ENCODE measurements at places on chromosomes 3 and 15.

GRCh38 chr15:39014682-39015081, 450.1 kb upstream of the RASGRP1 start:
- no peak for DNase-seq

DNA sequence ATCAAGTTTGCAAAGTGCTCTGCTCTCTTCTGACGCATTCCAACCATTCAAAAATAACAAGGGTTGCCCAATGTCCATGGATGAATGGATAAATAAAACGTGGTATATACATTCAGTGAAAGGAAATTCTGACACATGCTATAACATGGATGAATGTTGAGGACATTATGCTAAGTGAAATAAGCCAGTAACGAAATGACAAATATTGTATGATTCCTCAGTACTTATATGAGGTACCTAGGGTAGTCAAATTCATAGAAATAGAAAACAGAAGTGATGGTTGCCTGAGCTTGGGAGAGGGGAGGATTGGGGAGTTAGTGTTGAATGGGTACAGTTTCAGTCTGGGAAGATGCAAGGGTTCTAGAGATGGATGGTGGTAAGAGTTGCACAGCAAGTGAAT, 33.9 kb downstream of the SH3BP5 start:
- DNase-seq, result no peak

DNA sequence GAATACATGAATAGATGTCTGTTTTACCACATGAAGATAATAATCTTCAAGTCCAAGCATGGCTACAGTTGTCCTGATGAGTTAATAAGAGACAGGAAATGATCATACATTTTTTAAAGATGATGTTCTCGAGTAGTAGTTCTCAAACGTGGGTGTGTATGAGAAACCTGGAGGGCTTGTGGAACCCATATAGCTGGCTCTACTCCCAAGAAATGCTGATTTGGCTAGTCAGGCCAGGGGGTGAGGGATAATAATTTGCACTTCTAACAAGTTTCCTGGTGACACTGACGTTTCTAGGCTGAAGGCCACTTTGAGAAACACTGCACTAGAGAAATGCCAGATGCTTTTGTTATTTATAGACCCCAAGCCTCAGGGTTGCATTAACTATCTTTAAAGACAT, 37.0 kb downstream of the ROPN1B start:
- DNase-seq, result no peak

DNA sequence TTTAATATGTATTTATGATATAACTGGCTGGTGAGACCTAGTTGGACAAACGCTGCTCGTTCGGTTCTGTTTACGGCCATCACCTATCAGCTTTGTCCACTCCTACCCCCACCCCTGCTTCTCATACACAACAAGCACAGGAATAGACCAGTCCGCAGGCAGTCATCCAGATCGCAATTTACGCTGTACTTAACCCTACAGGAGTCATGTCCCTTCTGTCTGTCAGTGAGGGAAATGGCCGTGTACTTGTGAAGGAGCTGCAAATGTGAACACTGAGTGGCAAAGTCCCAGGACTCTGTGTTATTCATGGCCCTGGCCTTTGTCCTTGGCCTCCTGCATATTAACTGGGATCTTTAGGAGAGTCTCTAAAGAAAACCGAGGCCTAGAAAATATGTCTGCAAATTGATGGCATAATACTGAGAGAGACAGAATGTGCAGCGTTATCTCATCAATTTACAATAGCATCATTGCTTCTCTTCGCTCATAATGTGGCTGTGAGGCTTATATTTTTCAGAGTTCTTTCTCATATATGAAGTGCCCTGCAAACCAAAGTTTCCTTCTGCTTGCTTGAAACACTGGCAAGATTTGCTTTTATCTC, 7.2 kb upstream of the ABHD10 start:
- no peak for DNase-seq

DNA sequence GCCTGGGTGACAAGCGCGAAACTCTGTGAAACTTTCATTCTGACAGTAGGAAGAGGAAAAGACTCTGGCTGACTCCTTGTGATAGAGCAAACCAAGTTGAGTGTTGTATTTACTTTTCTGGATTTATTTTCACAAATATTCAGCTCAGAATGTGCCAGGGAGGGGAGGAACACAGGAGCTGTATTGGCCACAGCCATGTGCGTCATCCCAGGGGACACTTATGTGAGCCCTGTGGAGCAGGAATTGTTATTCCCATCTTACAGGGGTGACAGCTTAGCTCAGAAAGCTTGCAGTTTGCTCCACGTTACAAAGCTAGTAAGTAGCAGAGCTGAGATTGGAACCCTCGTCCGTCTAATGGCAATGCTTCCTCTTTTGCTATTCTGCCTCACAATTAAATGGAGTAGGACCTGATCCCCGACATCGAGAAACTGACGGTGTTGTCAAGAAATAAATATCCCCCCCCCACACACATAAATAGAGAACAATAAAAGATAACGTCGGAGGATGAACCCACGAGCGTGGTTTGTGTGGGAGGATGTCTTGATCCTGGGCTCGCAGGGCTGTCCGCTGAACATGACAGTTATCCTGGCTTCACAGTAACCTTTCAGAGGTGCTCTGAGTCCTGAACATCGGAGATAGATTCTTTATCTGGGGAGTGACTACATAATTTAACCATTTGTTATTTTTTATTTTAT, 151.6 kb upstream of the CTDSPL start:
- DNase-seq, result no peak

DNA sequence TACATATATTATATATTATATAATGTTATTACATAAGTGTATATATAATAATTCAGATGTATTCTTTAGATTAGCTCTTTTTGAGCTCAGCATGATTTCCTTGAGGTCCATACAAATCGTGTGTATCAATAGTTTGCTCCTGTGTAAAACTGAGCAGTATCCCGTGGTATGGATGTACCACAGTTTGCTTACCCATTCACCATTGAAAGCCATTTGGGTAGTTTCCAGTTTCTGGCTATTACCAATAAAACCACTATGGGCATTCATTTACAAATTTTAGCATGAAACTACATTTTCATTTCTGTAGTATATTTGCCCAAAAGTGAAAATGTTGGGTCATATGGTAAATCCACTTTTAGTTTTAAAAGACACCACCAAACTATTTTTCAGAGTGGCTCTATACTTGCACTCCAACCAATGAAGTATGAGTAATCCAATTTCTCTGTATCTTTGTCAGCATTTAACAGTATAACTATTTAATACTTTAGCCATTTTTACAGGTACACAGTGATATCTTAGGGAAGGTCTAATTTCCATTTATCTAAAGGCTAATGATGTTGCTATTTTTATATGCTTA, 1361.4 kb upstream of the GBE1 start:
- no peak for DNase-seq

- DNase-seq, result no peak
These were observed 82.4 kb upstream of the RASGRF1 start for GRCh38 chr15:79172801-79173460.

All from stimulated activated CD8-positive, alpha-beta memory T cell treated with anti-CD3 and anti-CD28 coated beads, Interleukin-7, amount 100 ng/mL, for 1 hour (primary cell).